ENCODE measurements at places on chromosomes 13 and 19.
A peak's percentile ranks its signal among the peaks of the same experiment; 100 is the strongest.

GRCh38 chr19:1097810-1098176 is 2.6 kb upstream of the POLR2E start:
- DNase-seq, result no peak

GRCh38 chr19:46759206-46759605 is 13.0 kb upstream of the STRN4 start:
- DNase-seq, result no peak

DNA sequence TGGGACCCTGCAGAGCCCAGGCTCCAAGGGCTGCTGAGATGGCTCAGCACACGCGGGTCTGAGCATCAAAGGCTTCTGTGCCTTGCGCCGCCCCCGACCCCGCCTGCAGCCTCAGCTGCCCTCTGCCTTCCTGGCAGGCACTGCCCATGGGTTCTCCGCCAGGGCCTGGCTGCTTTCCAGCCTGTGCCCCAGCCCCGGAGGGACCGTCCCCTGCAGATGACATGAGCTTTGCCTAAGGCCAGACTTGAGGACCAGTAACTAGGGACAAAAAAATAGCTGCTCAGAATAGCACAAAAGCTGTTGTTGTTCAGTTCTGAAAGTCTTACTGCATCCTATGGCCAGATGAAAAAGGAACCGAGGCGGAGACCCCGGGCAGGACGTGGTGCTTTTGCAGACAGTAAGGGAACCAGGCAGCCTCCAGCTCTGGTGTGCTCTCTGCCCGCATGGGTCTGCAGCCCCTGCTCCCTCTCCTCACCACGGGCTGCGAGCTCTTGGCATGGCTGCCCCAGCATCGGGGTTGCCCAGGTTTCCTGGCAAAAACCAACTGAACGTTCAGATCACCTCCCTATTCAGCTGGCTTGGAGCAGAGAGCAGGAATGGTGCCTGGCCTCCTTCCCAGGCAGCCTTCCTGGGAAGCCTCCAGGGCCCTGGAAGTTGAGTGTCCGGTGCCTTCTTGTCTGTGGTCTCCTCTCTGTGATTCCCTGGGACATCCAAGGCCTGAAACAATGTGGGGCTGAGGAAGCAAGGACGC is 12.5 kb upstream of the CFAP97D2 start:
- DNase-seq, result no peak

DNA sequence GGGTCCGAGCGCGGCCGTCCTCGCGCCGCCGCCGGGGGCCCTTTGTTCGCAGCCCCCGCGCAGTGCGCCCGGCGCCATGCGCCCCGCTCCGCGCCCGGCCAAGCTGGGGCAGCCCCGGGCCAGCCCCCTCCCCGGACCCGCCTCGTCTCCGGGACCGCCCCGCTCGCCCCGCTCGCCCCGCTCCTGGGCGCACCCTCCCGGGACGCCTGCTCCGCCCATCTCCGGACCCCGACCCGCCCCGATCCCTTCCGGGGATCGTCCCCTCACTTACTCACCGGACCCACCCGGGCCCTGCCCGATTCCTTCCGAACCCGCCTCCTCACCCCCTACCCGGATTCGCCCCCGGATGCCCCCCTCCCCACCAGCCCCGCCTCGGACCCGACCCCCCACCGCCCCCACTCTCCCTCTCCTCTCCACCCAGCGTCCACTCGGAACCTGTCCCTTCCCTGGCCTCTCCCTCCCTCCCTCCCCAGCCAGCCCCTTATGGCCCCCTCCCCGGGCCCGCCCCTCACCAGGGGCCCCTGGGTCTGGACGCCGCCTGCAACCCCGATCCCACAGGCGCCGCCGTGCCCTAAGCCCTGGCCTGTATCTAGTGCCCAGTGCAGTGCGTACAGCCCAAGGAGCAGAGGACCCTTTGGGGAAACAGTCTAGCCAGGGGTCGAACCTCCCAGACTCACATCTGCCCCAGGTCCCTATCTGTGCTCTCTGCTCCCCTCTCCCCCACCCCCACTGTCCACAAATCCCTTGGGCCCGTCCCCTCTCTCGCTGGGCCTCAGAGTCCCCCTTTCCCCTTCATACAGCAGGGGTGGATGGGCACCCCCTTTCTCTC is at the start of gene CPAMD8:
Gene CPAMD8 (minus strand): TSS at position 105 of the 829 bp plus-strand sequence. CDS start 168 bp downstream, outside the sequence.
- DNase-seq, result no peak

DNA sequence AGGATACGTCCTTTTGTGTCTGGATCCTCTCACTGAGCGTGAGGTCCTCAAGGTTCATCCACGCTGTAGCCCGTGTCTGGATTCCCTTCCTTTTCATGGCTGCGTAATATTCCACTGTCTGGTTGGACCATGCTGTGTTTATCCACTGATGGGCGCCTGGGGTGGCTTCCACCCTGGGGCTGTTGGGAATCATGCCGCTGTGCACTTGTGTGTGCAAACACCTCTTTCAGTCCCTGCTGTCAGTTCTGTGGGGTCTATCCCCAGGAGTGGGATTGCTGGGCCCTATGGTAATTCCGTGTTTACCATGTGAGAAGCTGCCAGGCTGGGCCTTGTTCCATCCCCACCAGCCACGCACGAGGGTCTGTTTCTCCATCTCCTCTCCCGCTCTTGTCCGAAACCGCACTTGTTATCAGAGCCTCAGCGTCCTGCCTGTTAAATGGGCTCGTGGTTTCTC is 98.6 kb downstream of the GADD45B start:
- DNase-seq, result no peak

- DNase-seq, result no peak
Observed at GRCh38 chr13:113732176-113732960, 26.7 kb upstream of the TMEM255B start.

DNA sequence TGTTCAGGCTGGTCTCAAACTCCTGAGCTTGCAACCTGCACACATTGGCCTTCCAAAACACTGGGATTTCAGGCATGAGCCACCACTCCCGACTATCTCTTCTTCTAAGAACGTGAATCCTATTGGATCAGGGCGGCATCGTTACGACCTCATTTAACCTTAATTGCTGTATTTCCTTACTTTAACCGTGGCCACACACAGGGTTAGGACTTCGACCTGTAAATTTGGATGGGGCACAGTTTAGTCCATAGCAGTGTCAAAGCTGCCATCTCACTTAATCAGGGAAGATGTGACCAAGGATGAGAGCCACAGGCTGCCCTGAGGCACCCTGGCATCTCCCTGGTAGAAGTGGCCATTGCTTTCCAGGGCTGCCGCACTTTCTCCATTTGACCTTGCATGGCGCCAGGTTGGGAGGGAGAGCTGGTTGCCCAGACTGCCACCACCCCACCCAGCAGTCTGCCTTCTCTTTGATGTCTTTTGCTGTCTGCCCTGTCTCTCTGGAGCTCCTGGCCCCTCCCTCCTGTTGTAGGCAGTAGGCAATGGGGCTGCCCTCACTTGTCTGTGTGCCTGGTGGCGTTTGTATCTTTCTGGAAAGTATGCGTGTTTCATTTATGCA is 141.3 kb upstream of the RNF113B start:
- no peak for DNase-seq

DNA sequence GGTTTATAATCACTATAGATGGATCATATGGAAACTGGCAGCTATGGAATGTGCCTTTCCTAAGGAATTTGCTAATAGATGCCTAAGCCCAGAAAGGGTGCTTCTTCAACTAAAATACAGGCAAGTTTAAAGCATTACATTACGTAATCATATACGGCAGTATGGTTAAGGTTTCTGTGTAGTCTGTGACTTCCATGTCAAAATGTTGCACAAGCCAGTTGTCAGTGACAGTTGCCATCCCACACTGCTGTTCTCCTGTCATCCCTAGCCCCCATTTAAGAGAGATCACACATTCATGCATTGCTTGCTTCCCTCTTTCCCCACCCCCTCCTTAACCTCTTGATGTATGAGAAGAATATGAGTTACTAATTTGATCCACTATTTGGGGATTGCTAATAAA is 47.3 kb downstream of the BRCA2 start:
- no peak for DNase-seq

GRCh38 chr13:77351315-77351714 is 24.4 kb upstream of the MYCBP2 start:
- no peak for DNase-seq

DNA sequence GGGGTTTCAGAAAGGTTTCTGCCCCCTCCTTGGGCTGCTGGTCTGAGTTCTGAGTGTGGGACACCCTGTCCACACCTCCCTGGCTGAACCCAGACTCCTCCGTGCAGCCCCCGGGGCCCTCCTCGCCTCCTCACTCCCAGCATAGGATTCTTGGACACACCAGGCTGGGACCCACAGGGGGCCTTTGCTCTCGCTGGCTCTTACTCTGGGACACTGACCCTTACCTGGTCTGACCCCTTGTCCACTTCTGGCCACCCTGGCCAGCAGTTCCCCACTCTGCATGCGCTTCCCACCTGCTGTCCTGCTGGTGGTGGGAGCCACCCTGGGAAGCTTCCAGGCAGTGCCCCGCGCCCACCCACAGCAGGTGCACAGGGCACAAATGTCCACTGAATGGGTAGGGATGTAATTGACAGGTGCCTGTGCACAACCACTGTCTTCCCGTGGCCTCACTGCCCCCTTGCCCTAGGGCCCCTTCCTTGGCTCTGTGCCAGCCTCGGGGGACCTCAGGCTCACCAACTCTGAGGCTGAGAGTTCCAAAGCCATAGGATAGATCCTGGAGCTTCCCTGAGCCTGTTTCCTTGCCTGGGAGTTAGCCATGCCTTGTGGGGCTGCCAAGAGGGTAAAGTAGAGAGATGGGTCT is 7.0 kb upstream of the SLC25A42 start:
- no peak for DNase-seq

DNA sequence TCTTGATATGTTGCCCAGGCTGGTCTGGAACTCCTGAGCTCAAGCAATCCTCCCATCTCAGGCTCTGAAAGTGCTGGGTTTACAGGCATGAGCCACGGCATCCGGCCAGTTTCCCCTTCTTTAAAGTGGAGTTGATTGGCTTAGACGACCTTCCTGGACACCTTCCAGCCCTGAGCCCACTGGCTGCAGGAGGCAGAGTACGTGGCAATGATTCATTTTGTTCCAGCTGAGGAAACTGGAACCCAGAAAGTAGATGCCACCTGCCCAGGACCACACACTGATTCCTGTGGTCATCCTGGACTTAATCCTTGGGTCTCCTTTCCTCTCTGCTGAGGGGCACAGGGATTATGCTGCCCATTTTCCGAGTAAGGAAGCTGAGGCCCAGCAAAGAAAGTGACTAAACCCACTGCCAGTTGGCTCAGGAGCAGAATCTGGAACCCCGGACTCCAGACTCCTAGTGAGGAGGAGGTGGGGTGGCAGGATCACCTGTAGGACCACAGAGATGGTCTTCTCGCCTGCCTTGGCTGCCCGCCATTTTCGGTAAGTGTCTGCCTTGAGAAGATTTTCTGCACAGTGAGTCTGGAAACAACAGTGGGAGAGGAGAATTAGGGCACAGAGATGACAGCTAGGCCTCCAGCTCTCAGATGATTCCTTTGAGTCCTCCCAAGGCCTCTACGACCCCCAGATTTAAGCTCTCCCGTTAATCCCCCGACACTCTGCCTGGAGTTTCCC is 737 bp downstream of the XRCC1 start:
- no peak for DNase-seq

DNA sequence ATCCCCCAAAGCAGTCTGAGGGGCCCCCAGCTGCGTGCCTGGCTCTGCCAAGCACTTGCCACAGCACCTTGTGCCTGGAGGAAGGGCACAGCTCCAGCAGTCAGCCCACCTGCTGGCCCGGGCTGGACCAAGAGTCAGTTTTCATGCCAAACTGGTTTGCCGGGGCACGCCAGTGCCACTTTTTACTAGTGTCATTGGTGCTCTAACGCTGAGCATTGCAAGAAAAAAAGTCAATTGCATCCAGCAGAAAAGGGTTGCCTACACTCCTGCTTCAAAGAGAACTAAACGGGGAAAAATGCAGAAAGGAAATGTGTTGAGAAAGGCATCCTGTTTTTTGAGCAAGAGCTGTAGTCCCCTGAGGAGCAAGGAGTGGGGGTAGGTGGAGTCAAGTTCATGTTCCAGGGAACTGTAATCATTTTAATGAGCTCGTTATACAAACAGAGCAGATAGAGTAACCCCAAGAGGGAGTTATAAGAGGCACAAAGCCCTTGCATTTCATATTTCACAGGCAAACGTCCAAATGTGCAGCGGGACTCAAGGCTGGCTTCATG is 68.4 kb downstream of the F2RL3 start:
- peak; percentile 76 for DNase-seq

GRCh38 chr19:38733493-38734175 is 10.6 kb downstream of the CAPN12 start:
- DNase-seq, result no peak

- no peak for DNase-seq
Observed at GRCh38 chr13:25468325-25469168, 96.8 kb downstream of the ATP8A2 start.

DNA sequence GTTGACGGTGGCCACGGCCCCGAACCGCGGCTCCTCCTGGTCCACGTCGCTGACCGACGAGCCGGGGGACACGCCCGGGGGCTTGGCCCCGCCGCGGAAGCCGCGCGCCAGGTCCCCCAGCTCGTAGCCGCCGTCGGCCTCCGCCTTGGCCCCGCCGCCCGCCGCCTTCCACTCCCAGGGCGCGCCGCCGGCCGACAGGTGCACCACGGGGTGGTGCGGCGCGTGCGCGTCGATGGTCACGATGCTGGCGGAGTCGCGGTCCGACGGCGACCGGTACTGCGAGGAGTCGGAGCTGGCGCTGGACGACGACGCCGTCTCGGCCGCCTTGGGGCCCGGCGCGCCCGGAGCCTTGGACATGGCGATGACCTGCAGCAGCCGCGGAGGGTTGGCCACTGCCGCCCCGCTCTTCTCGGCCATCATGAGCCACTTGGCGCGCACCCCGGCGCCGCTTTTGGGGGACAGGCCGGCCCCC is 9.0 kb downstream of the PLPPR3 start:
- DNase-seq, result no peak

DNA sequence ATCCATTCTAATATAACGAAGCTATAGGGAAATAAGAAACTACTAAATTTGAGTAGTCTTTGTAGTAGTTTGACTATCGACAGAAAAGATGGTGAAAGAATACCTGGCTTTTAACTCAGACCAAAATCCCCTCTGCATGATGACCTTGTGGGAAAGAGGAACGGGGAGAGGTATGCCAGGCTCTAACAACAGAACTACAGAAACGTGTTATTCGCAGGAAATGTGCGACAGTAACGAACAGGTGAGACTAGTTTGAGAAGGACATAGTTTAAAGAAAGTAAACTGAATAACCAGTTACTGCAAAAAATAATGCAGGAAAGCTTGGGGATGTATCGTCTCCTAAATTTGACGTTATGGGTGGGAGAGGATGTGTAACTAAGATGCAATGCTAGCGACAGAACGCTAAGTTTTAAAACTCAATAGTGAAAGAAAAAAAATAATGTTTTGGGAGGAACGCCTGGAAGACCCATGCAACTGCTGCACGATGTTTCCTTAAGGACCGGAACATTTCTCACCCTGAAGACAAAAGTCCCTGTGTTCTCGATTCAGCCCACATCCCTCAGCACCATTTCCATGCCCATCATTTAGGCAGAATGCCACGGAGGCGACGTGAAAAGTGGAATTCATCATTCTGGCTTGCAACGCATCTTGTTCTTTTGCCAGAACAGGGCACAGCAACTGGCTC is 1.6 kb upstream of the RAP2A start:
- no peak for DNase-seq

All from fibroblast of pulmonary artery (primary cell).